ENCODE measurements at places on chromosomes 16 and 17. TPM values are rescaled to one million over a fixed set of nuclear protein-coding genes. Genes with fewer than 3 reads are reported as not detected.

DNA sequence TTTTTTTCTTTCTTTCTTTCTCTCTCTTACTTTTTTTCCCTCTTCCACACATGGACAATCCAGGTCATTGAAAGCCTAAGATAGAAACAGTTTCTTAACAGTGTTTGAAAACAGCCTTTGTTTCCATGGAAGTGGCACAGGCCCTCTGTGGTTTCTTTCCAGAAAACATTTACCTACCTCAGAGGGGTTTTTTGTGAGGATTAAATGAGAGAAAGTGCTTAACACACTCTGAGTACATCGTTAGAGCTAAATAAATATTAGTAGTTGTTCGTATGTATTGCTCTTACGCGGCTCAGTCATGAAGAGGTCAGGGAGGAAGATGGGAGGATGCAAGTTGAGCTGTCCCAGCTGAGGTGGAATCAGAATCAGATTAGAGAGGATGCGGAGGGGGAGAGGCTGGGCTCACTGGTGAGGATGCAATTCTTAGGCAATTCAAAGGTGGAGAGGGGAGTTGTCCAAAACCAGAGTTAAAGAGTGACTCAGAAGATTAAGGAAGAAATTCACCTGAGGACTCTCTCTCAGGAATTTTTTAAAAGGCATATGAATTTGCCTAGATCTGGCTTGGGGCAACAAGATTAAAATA lies 345.4 kb downstream of the PMP22 start:
- DNase-seq, result no peak

- no peak for DNase-seq
Observed at GRCh38 chr17:74235911-74236371, 22.6 kb downstream of the TTYH2 start.

- DNase-seq, result no peak
Observed at GRCh38 chr17:40900809-40901356, 15.8 kb upstream of the KRT20 start.

- DNase-seq, result no peak
Observed at GRCh38 chr17:62611292-62611691, 16.2 kb upstream of the MRC2 start.

DNA sequence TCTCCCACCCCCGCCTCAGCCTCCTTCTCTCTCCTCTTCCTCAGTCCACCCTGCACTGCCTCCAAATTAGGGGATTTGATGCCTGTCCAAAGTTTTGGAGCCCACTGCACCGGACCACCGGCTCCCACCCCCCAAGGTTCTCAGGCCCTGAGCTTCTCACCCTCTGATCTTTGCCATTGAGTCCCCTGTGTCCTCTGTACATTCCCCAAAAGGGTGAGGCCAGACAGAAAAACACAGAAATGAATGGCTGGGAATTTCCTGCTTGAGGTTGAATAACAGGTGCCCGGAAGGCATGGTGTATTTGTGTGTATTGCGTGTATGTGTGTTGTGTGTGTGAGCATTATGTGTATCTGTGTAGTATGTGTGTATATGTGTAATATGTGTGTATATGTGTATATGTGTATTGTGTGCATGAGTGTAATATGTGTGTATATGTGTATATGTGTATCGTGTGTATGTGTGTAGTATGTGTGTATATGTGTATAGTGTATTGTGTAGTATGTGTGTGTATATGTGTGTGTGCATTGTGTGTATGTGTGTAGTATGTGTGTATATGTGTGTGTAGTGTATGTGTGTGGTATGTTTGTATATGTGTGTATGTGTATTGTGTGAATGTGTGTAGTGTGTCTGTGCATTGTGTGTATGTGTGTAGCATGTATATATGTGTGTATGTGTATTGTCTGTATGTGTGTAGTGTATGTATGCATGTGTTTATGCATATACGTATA lies 16.0 kb upstream of the CCL17 start:
- DNase-seq, result no peak

GRCh38 chr17:35991075-35991474 lies 4.5 kb upstream of the CCL14 start:
- no peak for DNase-seq

GRCh38 chr16:53045341-53046220 lies 7.1 kb downstream of the CHD9NB start:
- DNase-seq, result no peak

GRCh38 chr16:56967733-56968132 lies 6.0 kb downstream of the CETP start:
- no peak for DNase-seq

- no peak for DNase-seq
Observed at GRCh38 chr17:2309338-2310154, 5.8 kb downstream of the SRR start.

DNA sequence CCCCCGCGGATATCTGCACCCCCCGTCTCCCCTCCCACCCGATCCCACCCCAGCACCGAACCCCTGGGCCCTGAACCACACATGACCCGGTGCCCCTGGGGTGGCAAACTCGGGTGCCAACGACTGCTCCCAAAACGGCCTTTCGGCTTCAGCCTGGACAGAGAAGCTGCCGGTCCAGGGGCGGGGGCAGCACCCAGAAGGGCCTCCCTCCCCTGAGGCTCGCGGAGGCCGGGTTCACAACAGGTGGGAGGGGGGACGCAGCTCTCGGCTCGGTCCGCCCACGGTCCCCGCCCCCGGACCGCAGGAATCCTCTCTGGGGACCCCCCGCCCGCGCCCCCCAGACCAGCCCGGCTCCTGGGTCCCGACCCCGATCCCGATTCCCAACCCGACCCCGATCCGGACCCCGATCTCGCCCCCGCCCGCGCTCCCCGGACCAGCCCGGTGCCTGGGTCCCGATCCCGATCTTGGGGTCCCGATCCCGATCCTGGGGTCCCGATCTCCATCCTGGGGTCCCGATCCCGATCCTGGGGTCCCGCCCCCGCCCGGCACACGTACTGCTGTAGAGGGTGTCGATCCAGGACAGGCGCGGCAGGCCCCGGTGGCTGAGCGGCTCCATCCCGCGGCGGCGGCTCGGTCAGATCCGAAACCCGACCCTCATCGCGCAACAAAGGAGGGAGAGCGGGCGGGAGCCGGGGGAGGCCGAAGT lies 516 bp downstream of the ABR start:
- DNase-seq, result no peak

GRCh38 chr17:28906276-28906675 lies 3.4 kb upstream of the DHRS13 start:
- DNase-seq, result no peak

- DNase-seq, result peak; percentile 64
Observed at GRCh38 chr17:41098481-41098880, 539 bp upstream of the KRTAP4-8 start.

- DNase-seq, result no peak
Observed at GRCh38 chr16:10250137-10250828, 68.1 kb upstream of the GRIN2A start.

DNA sequence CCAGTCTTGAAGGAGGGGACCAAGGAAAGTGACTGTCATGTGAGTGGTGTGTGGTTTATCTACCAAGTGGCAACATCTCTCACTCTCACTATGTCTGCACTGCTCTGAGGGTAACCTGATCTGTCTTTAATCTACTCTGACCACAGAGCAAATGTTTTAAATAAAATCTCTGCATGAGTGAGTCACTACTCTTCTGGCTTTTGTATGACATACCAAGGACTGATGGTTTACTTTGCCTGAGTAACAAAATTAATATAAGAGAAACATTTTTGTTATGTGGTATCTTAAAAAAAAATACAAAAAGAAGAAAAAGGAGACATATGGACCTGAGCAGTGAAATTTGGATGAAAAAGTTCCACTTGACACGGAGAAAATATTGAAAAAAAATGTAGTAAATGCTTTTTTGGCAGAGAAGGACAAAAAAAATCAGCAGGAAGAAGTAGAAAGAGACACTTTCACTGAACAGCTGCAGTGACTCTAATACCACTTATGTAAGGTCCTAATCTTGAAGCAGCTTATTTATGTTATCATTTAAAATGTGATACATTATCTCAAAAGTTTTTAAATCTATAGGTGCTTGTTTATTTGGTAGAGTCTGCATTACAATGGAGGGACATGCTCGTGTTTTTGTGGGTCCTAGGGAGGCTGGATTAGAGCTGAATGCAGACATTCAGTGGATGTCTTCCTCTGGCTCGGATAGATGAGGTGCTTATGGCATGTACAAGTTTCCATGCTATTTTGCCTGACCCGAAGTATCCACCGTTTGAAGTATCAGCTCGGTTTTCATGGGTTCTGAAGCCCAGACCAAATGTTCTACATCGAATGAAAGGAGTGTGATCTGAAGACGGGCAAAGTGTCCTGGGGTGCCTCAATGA lies 240.7 kb downstream of the MAP2K6 start:
- DNase-seq, result peak; percentile 75

GRCh38 chr16:84817206-84817605 lies 2.6 kb upstream of the CRISPLD2 start:
- DNase-seq, result no peak

DNA sequence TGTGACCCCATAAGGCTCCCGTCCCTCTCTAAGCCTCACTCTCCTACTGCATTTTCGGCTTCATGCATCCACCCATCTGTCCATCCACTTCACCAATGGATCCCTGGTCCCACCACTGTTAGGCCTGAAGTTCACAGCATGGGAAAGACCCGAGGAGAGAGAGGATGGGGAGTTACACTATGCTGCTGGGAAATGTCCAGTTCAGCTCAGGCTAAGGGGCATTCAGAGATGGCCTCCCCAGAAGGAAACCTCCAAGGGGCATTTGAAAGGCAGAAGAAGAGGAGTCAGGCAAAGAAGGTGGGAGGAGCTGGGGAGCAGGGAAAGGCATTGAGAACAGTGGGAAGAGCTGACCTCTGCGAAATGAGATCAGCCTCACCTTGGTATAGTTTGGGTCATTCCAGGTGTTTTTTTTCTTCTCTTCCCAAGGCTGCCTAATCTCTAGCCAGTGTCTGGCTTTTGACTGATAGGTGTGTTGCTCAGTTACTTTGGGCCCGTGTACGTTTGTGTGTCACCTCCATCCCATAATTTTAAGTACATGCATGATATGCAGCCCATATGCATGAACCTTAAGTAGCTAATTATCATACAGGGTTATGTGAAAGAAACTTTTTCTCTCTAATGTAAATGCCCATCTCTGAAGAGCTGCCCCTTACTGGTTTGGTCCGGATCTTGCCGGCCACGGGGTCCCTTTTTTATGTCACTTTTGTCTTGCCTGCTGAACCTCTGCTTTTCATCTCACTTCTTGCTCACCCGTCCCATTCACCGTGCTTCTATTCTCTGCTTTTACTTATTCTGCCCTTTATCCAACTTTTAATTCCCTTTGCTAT lies 11.6 kb upstream of the DRC7 start:
- no peak for DNase-seq

DNA sequence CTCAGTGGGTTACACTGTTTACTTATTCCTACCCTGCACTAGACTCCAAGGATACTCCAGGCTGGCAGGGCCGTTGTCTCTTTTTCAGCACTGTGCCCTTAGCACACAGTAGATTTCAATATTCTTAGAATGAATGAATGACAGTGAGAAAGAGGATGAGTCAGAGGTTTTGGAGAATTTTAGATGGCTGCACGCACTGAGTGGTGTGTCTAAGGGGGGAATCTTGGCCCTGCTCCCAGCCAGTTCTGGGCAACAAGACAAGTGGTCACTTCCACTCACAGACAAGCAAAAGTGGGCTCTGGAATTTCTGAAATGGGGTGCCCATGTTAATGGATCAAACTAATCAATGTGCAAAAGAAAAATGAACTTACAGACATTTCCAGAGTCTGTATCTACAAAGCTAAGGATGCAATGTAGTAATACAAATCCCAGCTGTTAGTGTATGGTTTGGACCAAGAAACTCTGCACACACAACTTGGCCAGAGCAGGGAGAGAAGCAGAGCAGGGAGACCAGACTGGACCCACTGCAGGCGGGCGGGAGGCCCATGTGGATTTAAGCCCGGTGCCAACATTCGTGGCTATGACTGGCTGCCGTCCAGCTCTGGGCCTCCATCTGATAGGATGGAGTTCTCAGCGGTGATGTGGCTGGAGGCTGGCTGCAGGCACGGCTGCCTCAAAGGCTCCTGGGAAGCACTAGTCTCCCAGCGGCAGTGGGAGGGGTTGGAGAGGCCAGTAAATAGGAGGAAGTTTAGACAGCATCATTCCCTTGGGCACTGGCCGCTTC lies 95.6 kb upstream of the CDYL2 start:
- DNase-seq, result no peak

DNA sequence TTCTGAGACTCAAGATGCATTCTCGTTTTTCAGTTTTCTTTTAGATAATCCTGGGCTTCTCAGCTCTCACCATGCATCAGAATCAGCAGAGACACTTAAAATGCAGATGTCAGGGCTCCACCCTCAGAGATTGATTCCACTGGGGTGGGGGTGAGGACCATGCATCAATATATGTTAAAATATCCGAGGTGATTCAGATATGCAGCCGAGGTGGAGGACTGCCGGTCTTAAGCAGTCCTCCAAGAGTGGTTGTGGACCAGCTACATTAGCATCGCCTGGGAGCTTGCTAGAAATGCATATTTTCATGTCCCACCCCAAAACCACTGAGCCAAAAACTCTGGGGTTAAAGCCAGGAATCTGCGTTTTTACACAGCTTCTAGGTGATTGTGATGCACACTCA lies 501.3 kb downstream of the CDH13 start:
- DNase-seq, result no peak

- no peak for DNase-seq
Observed at GRCh38 chr16:6096931-6097670, 999.5 kb upstream of the EEF2KMT start.

- no peak for DNase-seq
Observed at GRCh38 chr17:45435481-45435880, 2.8 kb upstream of the ARHGAP27 start.

GRCh38 chr16:79550373-79550772 lies 50.2 kb downstream of the MAF start:
- no peak for DNase-seq

GRCh38 chr17:21149621-21150020 lies 22.9 kb downstream of the DHRS7B start:
- no peak for DNase-seq

DNA sequence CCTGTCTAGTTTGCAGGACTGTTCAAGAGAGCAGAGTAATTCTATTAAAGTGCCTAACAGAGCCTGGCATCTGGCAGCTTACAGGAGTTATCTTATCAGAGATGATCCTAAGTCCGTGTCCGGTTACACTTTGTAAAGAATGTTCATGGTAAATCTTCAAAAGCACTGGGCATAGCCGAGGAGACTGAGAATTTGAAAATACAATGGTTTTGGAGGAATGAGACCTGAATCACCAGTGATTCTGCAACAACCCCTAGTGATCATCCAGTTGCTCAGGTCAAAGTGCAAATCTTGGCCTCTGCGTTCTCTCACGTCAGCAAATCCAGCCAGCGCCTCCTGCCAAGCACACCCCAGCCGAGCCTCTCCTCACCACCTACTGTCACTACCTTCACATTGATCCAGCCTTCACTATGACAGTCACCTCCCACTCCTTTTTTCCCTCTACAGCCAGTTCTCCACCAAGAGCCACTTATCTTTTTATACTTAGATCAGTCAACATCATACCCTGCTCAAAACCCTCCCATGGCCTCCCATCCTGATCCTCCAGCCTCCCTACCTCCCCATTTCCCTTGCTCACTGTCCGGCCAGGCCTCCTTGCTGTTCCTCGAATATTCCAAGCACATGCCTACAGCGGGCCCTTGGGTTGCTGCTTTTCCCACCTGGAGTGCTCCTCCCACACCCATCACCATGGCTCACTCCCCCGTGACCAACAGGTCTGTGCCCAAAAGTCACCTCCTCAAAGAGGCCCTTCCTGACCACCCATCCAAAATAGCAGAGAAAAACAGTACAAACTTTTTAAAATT lies 57.4 kb upstream of the ERN1 start:
- no peak for DNase-seq

KCNJ2 gene
- 1.2 TPM for polyA plus RNA-seq

SEPHS2 gene
- 44.4 TPM for polyA plus RNA-seq

CALB2 gene
- polyA plus RNA-seq, result 0.16 TPM

PABPN1L gene
- not detected for polyA plus RNA-seq

FGF11 gene
- 0.50 TPM for polyA plus RNA-seq

KRTAP17-1 gene
- polyA plus RNA-seq, result not detected

CACNA1G gene
- 0.01 TPM for polyA plus RNA-seq

RNF40 gene
- 82.4 TPM for polyA plus RNA-seq

SHBG gene
- 0.85 TPM for polyA plus RNA-seq

Data from BJ (cell line).